ENCODE measurements at places on chromosomes 5 and 9.

- DNase-seq, result no peak
Measured at GRCh38 chr5:3596261-3596825, 711 bp downstream of the IRX1 start.

DNA sequence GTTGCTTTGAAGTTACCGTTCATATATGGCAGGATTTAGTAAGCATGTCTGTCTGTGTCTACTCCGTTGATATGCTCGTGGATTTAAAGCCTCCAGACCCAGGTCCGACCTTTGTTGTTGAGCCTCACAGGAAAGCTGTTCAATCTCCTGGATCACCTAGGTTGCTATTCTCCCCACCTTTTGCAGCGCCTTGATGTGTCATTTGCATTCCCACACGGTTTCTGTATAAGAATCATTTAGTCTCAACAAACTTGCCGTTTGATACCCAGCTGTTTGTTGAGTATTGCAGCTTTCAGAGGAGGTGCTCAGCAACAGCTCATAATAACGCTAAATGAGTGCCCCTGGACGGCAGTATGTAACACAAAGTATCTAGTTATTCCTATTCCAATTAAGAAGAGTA lies 1.2 kb upstream of the ADGRV1 start:
- DNase-seq, result no peak

DNA sequence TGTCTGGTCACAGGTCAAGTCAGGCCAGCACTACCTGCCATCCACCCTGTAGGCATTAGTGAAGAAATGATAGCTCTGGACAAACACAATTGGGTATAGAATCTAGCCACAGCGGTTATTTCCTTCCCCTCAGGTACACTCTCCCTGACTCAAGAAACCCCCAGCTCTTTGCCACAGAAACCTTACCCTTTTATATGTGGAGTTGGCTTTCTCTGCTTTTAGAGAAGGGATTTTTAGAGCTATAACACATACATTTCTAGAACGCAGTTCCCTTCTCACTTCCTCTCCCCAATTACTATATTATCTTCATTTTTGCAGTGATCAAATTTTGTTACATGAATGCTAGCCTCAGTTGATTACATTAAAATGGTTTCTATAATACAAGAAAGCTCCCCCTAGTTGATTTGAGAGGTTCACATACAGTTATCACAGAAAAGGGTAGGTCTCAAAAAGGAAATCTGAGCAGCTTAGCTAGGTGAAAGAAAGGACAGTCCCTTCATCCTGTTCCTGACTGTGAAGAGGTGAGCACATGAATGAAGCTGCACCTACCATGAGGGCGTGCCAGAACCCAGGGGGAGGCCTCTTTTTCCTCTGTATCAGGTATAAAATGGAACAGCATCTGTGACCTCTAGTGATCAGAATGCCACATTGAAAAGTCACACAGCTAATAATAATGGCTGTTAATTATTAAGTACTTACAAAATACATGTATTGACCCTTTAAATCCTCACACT lies 425.6 kb downstream of the KIAA0825 start:
- DNase-seq, result no peak

- DNase-seq, result no peak
Measured at GRCh38 chr5:170154297-170154696, 48.6 kb downstream of the FOXI1 start.

DNA sequence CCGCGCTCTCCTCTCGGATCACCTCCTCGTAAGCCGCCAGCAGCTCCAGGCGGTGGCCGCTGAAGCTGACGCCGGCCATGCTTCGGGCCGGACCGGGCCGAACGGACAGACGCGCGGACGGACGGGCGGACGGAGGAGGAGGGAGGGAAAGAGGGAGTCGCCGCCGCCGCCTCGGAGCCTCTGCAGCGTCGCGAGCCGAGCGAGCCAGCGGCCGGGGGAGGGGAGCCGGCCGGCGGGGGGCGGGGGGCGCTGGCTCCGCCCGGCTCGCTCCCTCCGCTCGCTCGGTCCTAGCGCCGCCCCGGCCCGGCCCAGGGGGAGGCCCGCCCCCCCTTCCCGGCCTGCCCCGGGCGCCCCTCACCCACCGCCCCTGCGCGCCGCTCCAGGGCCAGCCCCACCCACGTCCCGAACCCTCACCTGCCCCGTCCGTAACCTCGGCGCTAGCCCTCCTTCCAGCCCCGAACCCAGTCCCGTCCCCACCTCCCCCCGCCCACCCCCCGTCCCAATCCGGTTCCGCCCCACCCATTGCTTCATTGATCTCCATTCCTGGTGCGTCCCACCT lies at the start of gene DBN1:
TSS of gene DBN1 (minus strand) at position 192 of the 559 bp plus-strand sequence. CDS start at position 79, 113 bp downstream.
- no peak for DNase-seq

DNA sequence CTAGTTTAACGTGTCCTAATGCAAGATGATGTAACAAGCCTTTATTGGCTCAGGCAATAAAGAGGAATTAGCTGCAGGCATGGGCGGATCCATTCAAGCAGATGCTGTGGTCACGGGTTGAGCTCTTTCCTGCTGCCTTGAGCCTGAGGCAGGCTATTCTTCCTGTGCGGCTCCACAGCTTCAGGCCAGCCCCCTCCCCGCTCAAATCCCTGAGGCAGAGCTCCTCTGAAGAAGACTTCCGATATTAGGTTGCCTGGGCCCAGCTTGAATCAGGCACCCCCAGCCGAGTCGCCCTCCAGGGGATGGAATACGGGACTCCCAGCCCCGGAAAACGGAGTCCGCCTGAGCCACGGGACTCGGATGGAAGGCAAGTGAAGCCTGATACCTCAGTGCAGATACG lies 95.0 kb upstream of the RUFY1 start:
- DNase-seq, result no peak

DNA sequence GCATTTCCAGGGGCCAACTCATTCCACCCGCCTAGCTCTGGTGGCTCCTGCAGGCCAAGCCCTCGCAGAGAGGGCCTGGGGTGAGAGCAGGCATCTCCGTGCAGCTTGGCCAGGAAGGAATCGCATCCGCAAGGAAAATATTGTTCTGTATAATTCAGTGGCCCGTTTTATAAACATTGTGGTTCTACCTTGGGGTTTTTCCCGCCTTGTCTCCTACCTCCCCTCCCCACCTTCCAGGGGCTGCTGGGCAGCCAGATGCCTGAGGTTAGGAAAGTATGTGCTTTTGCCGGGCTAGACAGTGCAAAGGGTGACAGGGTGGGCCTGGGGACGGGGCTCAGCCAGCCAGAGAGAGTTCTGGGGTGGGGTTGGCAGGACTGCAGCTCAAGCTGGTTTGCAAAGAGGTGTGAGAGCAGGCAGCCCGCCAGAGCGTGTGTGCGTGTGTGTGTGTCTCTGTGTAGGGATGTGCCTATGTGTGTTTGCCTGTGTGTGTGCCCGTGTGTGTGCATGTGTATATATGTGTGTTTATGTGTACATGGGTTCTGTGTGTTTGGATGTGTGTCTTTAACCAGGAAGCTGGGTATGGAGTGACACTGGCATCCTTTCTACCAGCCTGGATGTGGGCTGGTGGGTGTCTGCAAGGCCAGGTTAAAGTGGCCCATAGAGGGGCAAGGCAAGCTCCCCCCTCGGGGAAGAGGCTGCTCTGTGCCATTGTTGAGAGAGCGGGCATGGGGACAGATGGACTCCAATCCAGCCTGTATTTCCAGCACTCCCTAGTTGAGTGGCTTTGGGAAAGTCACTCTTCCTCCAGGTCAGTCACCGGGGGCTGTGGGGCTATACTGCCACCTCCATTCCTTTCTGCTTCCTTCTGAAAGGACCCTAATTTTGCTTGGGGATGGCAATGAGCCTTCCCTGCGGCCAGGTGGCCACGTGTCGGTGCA lies 10.6 kb upstream of the SLC2A6 start:
- DNase-seq, result no peak

- no peak for DNase-seq
Measured at GRCh38 chr9:120396418-120396817, 183.5 kb downstream of the CDK5RAP2 start.

DNA sequence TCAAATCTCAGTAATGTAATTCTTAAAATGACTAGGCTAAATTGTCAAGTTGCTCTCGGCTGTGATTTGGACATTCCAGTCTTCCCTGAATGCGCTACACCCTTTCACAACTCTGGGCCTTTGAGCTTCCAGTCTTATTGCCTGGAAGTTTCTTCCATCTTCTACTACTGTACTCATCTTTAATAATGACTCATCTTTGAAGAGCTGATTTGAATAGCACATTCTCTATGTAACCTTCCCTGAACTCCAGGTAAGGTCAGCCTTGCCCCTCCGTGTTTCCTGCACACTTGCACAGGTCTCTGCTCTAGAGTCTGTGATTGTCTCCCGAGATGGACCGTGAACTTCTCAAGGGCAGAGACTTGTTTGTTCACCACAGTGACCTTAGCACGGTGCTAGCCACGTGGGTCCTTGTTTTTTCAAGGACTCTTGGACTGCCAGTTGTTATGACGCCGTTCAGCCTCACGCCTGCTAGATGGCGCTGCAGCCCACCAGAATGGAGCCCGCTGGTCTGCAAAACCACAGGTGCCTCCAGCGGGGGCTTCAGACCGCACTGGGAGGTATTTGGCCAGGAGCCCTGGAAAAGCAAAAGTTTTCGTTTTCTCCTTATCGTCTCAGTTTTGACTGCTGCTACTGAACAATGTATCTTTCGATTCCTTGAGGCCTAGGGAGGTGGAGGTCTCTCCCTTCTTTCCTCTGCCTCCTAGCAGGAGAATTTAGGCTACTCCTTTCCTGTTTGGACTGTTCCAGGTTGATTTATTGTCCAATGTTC lies 44.4 kb downstream of the SEC61B start:
- DNase-seq, result no peak

GRCh38 chr5:164265566-164265965 lies 760.1 kb downstream of the MAT2B start:
- DNase-seq, result no peak

- DNase-seq, result no peak
Measured at GRCh38 chr9:95286151-95286550, 31.4 kb downstream of the FANCC start.

DNA sequence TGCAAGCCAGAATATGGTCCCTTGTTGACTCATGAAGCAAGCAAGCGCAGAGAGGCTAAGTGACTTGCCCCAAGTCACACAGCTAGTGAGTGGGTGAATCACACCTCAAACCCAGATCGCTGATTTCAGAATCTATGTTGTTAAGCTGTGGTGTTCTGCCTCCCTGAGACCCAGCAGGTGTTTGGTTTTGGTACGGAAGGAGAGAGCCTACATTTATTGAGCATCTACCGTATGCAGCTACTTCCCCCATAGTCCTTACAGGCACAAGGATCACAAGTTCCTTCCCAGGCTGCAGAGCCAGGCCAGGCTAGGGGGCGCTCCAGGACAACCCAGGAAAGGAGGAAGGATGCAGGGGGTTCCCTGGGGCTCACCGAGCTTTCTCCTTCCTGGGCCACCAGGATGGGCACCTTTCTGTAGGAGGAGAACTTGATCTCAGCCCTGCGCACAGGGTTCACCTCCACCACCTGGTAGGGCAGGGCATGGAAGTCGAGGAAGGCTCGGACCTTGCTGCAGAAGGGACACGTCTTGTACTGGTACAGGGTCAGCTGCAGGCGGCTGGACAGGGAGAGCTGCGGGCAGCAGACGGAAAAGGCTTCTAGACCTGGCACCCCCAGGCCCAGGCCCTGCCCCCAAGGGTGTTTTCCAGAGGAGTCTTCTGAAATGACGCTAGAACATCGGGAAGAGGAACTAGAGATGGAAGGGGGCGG lies 2.5 kb downstream of the PTGES2 start:
- peak; percentile 6 for DNase-seq

- no peak for DNase-seq
Measured at GRCh38 chr5:37015795-37016666, 139.5 kb downstream of the NIPBL start.

DNA sequence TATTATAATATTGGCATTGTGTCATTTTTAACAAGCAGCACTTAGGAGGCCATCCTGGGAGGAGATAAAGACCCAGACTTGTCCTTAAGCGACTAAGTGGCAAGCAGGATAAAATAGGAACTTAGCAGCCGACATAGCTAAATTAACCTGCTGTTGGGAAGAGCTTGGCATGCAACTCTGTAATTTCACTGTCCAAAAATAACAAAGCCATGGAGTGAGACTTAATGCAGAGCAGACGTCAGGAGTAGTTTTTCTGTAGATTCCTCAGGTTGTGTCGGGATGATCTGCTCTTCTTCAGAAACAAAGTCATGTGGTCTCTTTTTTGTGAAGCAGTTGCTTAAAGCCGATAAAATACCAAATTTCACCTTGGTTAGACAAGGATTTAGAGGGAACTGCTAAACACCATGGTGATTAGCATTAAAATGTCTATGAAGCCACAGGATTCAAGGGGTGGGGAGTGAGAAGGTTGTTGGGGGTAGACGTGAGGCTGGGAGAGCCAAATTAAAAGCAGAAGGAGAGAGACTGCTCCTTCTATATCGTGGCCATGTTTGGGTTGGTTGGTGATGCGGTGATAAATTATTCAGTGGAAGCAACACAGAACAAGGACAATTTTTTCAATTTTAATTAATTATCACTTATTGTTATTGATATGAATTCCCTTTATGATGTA lies 303.0 kb downstream of the CSNK1G3 start:
- DNase-seq, result no peak

- DNase-seq, result no peak
Measured at GRCh38 chr5:100273846-100274580, 261.2 kb upstream of the FAM174A start.

GRCh38 chr5:165029099-165029870 lies 1523.9 kb downstream of the MAT2B start:
- DNase-seq, result no peak

- DNase-seq, result no peak
Measured at GRCh38 chr9:134063088-134063570, 4.7 kb downstream of the BRD3 start.

- DNase-seq, result peak; percentile 20
Measured at GRCh38 chr5:56055859-56056258, 61.1 kb upstream of the IL6ST start.

DNA sequence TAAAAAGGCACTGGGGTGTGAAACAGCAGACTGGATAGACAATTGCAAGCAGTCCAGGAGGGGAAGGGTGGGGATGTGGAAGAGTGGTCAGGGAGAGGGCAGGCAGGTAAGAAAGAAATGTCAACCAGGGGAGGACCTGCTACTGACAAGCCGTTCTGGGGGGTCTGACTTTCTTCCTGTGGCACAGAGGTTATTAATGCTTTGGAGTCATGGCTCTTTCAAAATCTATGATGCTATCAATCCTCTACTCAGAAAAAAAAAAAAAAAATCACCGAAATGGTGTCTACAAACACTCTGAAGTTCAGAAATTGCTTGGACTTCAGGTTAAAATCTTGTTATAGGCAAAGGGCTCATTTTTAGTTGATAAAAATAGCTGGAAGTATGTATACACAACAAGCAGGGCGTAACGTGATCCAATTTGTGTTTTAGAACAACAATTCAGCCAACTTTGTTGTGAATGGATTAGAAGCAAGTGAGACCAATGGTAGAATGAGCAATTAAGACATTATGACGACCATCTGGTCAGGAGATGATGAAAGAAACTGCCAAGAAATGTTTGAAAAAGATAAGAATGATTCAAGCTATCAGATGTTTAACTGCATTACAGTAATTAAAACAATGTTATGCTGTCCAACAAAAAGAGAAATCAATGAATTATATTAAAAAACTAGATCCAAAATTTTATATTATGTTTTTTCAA lies 255.2 kb downstream of the DEPDC1B start:
- DNase-seq, result no peak

- no peak for DNase-seq
Measured at GRCh38 chr9:109861918-109862317, 81.9 kb downstream of the PALM2AKAP2 start.
